ENCODE measurements at places on chromosomes 13 and 19.

- no peak for DNase-seq
Observed at GRCh38 chr19:55376241-55376933, at the start of gene TMEM190. TMEM190 (plus strand) TSS chr19:55376826; CDS start chr19:55376854, 28 bp downstream.

- DNase-seq: no peak
Observed at GRCh38 chr19:58518256-58519086, 1.1 kb downstream of the ZBTB45 start.

DNA sequence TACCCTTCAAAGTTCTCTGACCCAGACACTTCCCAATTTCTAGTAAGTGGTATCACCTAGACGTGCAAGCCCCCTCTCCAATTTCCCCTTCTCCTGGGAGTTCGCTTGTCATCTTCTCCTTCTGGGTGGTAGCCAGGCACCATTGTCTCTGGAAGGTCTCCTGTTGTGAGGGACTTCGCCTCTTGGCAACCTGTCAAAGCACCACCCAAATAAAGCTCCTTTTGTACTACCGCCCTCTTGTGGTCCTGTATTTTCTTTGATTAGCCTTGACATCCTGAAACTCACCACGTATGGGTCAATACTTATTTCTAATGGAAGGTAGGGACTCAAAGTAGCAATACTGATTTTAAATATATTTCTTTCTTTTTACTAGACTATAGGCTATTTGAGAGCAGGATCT is 8.2 kb downstream of the GPC5 start:
- peak; percentile 49 for DNase-seq

- DNase-seq: no peak
Observed at GRCh38 chr13:68697551-68697950, 1410.1 kb upstream of the ATXN8OS start.

GRCh38 chr13:28657784-28658538 is 969 bp upstream of the POMP start:
- DNase-seq: peak; percentile 40

DNA sequence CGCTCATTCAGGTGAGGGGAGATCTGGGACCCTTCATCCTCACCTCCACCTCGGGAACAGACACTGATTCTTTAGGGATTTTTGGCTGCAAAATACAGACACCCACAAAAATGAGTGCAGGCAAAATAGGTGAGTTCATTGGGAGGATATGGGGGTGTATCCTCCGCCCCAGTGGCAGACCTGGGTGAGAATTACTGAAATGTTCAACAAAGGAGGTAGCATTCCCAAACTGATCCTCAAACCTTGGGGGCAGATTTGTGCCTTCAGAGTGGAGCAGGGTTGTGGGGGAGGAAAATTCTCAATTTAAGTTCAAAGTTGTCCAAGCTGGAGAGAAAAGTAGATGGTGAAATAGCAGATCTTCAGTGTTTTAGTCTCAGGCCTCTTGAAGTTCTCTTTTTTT is 31.3 kb upstream of the SIN3B start:
- DNase-seq: no peak

DNA sequence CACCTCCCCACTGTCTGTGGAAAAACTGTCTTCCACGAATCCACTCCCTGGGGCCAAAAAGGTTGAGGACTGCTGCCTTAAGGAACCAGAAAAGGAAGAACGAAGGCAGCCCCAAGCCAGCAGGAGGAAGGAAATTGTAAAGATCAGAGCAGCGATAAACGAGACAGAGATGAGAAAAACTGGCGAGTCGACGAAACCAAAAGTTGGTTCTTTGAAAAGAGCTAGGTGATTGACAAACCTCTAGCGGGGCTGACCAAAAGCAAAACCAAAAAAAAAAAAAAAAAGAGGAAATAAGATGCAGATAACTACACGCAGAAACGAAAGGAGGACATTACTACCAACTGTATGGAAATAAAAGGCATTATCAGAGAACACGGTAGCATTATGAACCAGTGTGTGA is 76.9 kb downstream of the GADD45B start:
- DNase-seq: no peak

- DNase-seq: no peak
Observed at GRCh38 chr13:80334597-80335260, 6.2 kb downstream of the SPRY2 start.

DNA sequence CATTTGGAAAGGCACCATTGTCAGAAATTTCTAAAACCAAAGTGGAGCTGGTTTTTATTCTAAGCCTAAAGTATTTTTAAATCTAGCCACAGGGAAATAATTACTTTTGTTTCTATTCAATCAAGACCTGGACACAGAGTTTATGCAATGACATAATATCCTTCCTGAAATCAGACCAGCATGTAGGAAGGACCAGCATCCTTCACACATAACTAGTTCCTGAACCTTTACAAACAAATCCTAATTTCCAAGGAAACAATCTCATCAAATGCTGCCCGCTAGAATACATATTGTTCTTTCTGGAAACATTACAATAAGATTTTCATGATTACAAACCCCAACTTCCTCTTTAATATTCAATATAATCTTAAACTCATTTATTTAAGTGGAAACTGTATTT is 1.5 kb downstream of the STARD13 start:
- DNase-seq: no peak

DNA sequence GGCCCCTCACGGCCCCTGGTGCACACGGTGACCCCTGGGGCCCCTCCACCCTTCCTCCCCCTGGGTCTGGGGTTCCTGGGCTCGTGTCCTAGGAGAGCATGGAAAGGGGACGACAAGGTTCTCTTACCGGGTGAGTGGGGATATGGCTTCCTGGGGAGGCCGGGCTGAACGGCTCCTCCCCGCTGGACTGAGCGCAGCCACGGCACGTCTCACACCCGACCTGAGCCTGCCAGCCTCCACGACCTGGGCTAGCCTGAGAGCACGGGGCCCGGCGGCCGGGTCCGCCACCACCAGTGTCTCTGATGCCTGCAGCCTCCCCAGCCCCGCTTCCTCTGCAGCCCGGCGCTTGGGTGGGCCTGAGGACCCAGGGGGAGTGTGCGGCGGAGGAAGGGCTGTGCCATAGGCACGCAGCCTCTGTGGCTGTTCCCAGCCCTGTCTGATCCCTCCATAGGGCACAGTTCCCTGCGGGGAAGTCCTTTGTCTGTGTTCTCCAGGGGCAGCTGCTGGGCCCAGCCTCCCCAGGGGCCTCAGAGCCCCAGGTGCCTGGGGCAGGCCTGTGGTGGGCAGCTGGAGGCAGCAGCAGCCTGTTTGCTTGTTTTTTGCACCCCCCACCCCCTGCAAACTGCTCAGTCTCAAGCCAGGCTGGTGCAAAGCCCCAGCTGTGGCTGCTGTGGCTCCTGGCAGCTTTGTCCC is 15.0 kb downstream of the PLIN4 start:
- no peak for DNase-seq

- peak; percentile 81 for DNase-seq
Observed at GRCh38 chr13:109145631-109146030, 516.2 kb downstream of the MYO16 start.

DNA sequence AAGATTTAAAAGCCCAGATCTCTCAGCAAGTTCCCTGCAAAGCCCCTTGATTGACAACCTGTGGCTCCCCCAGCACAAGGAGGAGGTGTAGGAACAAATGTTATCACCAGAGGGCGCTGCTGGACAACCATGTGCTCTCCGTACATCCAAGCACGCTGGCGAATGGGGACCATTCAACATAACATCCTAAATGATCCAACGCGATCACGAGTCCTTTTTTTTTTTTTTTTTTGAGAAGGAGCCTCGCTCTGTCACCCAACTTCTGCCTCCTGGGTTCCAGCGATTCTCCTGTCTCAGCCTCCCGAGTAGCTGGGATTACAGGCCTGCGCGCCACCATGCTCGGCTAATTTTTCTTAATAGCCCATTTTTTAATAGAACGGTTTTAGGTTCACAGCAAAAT is 52.0 kb downstream of the NWD1 start:
- peak; percentile 76 for DNase-seq

DNA sequence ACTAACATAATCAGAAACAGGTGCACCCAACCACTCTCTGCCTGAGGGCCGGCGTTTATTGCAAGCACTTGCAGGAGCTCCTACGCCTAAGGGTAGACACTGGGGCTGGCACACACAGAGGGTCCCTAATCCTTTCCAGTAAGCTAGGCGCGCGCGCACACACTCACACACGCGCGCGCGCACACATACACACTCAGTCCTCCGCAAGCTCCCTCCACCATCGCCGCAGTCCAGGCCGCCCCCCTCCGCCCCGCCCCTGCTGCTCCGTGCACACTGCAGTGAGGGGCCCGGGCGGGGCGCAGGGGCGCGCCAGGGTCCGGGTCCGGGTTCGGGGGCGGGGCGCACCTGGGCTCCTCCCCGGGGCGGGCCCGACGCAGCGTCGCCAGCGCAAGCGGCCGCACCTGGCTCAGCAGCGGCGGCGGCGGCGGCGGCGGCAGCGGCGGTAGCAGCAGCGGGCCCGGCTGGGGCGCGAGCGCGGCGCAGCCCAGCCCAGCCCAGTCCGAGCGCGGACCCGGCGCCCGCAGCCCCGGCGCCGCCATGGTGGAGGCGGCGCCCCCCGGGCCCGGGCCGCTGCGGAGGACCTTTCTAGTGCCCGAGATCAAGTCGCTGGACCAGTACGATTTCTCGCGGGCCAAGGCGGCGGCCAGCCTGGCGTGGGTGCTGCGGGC is at the start of gene CAMSAP3:
CAMSAP3 (plus strand) TSS at position 398 of the 668 bp plus-strand sequence; CDS start at position 538, 140 bp downstream.
- peak; percentile 11 for DNase-seq

DNA sequence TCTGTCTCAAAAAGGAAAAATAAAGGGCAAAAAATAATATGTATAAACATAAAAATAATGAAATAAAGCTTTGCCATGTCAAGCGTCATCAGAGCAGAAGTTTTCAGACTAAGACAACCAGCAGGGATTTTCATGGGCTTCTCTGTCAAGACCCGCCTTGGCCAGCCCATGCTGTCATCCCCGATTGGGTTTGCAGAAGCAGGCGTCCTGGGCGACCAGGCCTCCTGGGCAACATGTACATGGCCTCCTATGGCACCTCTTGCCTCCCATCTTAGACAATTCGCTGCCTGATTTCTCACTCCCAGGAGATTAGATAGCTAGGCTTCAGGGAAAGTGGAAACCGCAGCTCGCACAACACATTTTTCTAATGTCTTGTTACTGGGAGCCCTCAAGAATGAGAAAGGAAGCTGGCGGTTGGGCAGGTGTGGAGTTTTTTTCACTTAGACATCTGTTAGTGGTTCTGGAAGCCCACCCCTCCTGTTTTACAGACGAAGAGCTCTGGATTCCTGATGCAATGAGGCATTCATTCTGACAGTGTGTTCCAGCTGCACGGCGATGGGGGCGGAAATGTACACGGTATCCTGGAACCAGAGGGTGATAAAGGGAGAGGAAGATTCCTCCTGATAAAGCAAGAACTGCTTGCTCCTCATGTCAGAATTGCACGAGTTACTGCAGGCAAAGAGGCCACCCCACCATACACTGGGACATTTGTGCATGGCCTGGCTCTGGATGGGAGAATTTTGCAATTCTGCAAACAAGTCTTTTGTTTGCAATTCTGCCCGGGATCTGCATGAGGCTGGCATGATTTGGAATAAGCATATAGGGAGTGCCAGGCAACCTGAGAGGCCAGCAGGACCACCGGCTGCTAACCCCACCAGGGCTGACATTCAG is 47.4 kb upstream of the KATNAL1 start:
- peak; percentile 36 for DNase-seq

DNA sequence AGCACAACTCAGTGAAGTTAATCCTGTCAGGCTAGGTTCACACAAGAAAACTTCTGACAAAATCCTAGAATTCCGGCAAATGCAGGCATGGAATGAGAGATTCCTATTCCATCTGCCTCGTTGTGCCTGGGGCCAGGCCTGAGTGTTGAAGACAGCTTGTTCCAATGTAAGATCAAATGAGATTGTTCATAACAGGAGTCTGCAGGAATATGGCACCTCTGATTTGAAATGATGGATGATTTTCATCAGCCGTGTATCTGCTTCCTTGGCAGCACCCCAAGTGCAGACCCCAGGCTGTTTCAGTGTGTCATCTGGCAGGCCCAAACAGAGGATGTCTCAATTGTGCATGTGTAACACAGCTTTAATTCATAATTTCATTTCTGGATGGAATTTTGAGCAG is 35.3 kb upstream of the SACS start:
- DNase-seq: peak; percentile 47

DNA sequence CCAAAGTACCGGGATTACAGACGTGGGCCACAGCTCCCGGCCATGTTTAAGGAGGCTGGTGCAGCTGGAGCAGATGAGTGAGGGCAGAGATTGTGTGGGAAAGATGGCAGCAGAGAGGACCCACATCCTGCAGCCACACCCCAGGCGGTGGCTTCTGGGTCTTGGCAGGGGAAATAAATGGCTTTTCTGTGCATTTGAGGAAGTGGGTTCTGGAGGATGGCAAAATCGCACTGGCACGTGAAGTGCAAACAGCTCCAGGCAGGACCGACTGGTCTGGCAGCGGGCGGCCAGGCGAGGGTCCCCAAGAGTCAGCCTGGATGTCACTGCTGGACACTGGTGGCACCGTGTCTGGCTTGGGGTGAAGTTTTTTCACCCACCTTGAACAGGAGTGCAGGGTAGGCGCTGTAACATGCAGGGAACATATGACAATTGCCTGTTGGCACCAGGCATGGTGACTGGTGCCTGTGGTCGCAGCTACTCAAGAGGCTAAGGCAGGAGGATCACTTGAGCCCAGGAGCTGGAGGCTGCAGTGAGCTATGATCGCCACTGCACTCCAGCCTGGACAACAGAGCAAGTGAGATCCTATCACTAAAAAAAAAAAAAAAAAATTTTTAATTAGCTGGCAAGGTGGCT is 8.4 kb downstream of the B3GNT3 start:
- DNase-seq: no peak

DNA sequence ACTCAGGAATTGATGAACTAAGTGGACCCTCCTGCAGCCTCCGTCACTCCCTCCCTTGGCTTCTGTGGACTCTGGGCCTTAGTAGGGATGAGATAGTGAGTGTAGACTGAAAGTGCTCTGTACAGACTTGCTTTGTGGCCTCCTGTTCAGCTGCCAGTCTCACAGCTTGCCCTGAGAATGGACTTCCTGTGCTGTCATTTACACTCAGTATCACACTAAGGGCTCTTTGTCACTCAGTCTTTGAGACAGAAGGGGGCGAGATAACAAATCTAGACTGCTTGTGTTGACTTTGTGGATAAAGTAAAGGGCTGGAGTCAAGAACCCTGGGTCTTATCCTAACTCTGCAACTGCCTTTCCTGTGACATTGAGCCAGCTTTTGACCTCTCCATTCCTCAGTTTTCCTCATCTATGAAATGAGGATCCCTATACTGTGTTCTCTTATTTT is 21.0 kb upstream of the SPRY2 start:
- DNase-seq: no peak

DNA sequence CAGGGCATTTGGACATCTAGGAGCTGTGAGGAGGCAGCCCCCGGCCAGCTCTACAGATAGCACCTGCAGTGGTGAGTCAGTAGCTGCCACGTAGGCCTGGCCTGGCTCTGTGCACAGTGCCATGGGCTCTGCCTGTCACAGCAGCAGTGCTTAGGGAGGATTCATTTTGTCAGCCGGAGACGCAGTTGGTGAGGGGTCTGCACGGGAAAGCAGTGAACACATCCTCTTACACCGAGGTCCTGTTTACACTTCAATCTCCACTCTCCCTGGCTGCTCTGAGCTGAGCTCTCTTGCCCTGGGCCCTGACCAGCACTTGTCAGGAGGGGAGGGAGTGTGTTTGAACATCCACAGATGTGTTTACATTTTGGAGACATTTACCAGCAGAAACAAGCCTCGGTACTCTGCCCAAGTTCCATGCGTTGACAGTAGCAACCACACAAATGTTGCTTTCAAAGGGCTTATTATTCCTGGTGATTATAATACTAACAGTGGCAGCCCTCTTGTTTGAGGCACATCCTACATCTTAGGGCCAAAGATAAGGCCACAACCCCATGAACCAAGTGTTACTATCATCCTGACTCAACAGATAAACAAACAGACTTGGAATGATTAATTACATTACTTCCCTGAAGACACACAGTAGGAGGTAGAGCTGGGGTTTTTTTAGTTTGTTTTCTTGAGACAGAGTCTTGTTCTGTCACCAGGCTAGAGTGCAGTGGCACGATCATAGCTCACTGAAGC is 148.9 kb downstream of the USP12 start:
- peak; percentile 17 for DNase-seq

All from fibroblast of skin of scalp (primary cell).